ENCODE measurements at places on chromosomes 7 and 10.
A peak's percentile ranks its signal among the peaks of the same experiment; 100 is the strongest.

GRCh38 chr7:151869455-151869854 lies 7.5 kb downstream of the PRKAG2 start:
- DNase-seq: no peak

DNA sequence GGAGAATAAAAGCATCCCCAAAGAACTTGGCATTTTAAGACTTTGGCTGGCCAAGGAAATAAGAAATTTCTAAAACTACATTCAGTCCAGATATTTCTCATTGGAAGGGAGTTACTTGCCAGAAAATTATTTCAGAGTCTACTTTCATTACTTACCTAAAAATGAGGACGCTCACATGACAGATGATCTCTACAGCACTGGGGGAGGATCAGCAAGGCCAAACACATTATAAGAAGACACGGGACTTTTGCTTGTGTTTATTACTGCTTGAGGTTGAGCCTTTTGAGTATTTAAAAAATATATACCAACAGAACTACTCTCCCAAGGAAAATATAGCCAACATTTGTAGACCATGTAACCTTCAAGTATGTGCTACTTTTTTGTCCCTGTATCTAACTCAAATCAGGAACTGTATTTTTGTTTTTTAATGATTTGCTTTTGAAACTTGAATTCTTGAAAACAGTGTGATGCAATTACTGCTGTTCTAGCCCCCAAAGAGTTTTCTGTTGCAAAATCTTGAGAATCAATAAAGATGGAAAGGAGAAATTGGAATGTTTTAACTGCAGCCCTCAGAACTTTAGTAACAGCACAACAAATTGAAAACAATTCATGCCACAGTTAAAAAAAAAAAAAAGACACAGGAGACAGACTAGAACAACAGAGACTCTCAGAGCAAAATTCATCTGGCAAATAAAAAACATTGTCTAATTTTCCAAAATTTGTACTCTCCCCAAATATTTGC lies 128.1 kb downstream of the ZNF438 start:
- DNase-seq: no peak

- no peak for DNase-seq
Measured at GRCh38 chr7:147207988-147208387, 1091.4 kb downstream of the CNTNAP2 start.

DNA sequence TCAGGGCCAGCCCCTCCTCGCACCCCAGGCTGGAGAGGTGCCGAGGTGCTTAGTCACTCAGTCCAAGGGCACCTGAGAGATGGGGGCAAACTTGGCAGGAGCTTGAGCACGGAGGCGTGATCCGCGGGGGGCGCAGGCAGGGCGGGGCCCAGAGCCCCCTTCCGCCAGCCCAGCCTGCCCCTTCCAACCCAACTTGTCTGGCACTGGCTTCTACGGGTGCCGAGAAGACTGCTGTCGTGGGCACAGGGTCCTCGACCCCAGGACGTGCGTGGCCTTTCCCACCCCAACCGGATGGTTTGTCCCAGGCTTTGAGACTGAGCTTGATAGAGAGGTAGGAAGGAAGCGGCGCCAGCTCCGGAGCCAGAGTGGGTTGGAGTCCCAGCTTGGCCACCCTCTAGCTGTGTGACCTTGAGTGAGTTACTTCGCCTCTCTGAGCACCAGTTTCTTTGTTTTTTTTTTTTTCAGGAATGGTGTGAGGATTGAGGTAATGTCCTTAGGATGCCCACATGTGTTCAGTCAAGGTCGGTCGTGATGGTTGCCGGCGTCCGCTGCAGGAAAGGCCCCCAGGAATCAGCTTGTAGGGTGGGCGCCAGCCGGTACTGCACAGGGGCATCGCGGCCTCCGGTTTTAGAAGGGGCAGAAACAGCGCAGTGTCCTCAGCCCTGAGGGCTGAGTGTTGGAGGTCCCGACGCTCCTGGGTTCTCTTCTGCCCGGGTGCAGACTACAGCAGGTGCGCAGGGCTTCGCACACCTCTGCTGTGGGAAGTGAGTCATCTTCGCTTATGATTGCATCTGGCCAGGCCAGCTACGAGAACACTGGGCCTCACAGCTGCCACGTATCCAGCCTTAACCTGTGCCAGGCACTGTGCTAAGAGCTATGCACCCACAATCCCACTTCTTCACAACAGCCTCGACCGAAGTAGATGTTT lies 28.6 kb upstream of the VAX1 start:
- DNase-seq: no peak

- no peak for DNase-seq
Measured at GRCh38 chr10:3803295-3803926, 18.4 kb upstream of the KLF6 start.

GRCh38 chr7:3280445-3280844 lies 20.6 kb upstream of the SDK1 start:
- no peak for DNase-seq

GRCh38 chr10:133274751-133275683 lies 1.7 kb downstream of the ADAM8 start:
- peak; percentile 30 for DNase-seq

GRCh38 chr7:82624337-82624736 lies 180.8 kb upstream of the CACNA2D1 start:
- DNase-seq: peak; percentile 52

GRCh38 chr7:49483142-49483541 lies 290.3 kb upstream of the VWC2 start:
- no peak for DNase-seq

DNA sequence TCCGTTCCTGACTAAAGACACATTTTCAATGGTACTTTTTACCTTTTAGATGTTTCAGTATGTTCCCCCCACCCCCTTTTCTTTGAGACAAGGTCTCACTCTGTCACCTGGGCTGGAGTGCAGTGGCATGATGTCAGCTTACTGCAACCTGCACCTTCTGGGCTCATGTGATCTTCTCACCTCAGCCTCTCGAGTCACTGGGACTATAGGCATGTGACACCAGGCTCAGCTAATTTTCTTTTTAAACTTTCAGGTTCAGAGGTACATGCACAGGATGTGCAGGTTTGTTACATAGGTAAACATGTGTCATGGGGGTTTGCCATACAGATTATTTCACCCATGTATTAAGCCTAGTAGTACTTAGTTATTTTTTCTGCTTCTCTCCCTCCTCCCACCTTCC lies 99.3 kb upstream of the RPA3 start:
- DNase-seq: no peak

GRCh38 chr10:23891301-23891700 lies 317.6 kb upstream of the KIAA1217 start:
- DNase-seq: no peak

GRCh38 chr10:66931340-66931948 lies 5.6 kb downstream of the LRRTM3 start:
- peak; percentile 28 for DNase-seq
